NCI-H1694 (cell line): ENCODE measurements at places on chromosomes 12 and 14.

DNA sequence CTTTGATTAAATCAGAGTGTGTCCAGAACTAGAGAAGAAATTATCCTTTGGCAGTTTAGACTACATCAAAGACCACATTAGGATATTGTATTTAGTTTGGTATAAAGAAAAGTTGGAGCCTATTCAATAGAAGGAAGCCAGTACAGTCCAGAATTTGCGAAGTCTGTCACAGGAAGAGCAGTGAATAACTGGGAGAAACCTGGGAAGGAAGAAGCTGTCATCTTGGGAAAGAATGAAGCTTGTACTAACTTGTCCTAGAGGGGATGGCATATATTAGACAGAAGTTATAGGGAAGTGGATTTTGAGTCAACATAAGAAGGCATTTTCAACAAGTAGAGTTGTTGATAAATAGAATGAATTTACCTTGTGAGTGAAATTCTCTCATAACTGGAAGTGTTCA lies 386.7 kb downstream of the LRIG3 start:
- DNase-seq, result no peak

GRCh38 chr12:57456737-57457490 lies 1.8 kb downstream of the INHBE start:
- DNase-seq, result no peak

DNA sequence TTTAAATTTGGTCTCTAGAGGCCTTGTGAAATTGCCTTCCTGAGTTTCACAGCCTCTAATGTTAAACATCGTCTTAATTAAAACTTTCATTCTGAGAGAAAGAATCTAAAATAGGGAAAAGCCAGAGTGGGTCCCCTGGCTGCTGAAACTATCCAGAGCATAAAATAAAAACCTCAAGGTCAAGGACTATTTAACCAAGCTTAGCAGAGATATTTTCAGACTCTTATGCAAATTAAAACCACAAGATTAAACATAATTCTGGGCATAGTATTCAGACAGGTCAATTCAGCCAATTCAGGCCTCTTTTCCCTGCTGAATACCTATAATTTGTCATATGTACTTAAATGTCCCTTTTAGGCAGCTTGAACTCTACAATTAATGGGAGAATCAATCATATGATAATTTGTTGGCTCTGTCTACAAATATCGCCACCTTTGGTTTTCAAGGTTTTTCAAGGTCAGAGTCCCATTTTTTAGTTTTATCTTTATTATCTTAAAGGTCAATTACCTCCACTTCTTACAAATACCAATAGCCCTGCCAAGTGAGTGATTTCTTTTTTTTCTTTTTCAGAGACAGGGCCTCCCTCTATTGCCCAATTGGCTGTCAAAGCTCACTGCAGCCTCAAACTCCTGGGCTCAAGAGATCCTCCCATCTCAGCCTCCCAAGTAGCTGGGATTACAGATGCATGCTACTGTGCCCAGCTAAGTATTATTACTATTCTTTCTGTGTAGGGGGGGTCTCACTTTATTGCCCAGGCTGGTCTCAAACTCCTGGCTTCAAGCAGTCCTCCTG lies 257.1 kb downstream of the PHLDA1 start:
- no peak for DNase-seq

- no peak for DNase-seq
These were observed 14.1 kb upstream of the TMEM263 start for GRCh38 chr12:106941481-106942156.

DNA sequence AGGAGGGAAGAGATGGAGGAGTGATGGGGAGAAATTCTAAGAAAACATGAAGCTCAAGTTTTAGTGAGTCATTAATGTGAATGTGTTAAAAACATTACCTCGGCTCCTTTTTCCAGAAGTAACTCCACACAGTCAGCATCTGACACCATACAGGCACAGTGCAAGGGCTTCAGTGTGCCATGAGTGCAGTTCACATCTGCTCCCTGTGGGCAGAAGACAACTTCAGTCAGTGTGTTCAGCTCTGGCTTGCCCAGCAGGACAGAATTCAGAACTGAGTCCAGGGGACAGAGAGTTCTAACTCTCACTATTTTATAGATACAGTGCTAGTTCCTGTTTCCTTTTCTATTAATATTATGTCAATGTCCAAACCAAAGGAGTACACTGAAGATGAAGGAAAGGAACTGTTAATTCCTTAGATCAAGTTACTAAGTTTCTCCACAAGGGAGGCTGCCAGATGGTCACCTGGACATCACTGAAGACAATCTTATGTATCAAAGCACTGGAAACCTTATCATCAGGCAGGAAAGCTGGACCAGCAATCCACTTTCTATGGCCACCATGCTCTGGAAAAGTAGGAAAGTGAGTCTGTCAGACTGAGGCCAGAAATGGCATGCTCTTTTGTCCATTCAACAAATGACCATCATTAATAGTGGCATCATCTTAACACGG lies 6.1 kb downstream of the ASB8 start:
- no peak for DNase-seq

- peak; percentile 52 for DNase-seq
These were observed 1.4 kb downstream of the TNS2 start for GRCh38 chr12:53051058-53051880.

GRCh38 chr14:24132061-24132685 lies 1.7 kb downstream of the FITM1 start:
- DNase-seq, result no peak

- DNase-seq, result no peak
These were observed 18.3 kb downstream of the KDM2B start for GRCh38 chr12:121562488-121562887.

- DNase-seq, result no peak
These were observed 121.3 kb upstream of the MAX start for GRCh38 chr14:65223636-65224035.

GRCh38 chr12:79919762-79920161 lies 15.1 kb downstream of the PPP1R12A start:
- DNase-seq, result no peak

DNA sequence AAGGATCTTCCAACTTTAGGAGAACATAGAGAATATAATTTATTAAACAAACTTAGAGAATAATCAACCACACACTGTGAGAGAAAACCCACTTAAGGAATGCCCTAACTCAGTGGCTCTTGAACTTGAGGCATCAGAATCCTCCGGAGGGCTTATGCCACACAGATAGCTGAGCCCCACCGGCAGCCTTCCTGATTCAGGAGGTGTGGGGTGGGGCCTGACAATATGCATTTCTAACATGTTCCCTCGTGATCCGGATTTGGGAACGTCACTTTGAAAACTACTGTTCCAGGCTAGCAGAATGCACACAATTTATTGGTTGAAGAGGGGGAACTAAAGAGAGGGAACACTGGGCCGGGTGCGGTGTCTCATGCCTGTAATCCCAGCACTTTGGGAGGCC lies 2.0 kb upstream of the SOAT2 start:
- no peak for DNase-seq

- DNase-seq, result peak; percentile 68
These were observed 6.1 kb downstream of the CCDC184 start for GRCh38 chr12:48189331-48190125.

DNA sequence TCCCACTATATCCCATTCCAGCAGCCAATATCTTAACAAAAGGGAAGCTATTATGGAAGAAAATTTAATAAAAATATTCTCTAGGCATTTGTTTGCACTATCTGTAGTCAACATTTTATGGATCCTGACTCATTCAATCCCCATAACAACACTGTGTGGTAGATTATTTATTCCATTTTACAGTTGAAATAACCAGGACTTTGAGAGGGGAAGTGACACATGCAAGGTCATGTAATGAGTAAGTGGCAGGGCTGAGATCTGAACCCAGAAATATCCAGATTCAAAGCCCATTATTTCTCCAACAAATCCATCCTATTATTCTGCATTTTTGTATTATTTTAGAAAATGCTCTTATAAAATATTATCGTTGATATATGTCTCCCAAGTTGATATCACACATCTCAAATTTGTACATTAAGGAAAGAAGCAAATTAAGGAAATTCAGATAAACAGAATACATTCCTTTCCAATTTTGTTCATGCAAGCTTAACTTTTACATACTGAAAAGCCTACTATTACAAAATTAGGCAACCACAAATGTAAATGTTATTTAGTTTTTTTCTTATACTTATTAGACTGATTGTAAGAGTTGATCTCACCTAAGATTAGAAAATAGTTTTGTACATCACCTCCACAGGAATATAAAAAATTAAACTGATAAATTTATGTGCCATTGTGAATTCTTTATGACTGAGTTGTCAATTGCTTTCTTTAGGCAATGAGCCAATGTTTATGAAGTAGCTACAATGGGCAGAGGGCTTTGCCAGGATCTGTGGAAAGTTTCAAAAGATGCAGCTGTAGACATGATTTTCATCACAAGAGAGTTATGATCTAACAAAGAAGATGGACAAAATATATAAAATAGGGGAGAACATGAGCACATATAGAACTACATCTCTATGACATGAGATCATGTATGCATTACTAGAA lies 55.1 kb upstream of the E2F7 start:
- DNase-seq, result no peak

DNA sequence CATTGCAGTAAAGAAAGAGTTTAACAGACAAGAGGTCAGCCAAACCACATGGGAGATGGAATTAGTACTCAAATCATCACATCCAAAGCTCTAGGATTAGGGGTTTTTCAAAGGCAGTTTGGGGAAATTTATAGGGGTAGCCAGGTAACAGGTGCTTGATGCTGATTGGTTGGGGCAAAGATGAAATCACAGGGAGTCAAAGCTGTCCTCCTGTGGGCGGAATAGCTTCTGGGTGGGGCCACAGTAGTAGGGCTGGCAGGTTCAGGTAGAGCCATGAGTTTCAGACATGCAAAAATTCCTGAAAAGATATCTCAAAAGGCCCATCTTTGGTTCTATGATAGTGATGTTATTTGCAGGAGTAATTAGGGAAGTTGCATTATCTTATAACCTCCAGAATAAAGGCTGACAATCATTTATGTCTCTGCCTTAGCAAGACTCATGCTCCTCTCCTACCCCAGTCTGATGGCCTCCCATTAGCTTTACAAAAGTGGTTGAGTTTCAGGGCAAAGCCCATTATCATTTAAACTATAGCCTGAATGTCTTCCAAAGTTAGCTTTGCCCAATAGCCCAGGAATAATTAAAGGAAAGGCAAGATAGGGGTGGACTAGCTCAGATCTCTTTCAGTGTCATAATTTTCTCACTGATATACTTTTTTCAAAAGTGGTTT lies 42.1 kb upstream of the CNTN1 start:
- DNase-seq, result no peak
